ENCODE measurements at places on chromosomes 7 and 10.

- no peak for DNase-seq
Observed at GRCh38 chr10:21363731-21364104, 161.8 kb downstream of the SKIDA1 start.

DNA sequence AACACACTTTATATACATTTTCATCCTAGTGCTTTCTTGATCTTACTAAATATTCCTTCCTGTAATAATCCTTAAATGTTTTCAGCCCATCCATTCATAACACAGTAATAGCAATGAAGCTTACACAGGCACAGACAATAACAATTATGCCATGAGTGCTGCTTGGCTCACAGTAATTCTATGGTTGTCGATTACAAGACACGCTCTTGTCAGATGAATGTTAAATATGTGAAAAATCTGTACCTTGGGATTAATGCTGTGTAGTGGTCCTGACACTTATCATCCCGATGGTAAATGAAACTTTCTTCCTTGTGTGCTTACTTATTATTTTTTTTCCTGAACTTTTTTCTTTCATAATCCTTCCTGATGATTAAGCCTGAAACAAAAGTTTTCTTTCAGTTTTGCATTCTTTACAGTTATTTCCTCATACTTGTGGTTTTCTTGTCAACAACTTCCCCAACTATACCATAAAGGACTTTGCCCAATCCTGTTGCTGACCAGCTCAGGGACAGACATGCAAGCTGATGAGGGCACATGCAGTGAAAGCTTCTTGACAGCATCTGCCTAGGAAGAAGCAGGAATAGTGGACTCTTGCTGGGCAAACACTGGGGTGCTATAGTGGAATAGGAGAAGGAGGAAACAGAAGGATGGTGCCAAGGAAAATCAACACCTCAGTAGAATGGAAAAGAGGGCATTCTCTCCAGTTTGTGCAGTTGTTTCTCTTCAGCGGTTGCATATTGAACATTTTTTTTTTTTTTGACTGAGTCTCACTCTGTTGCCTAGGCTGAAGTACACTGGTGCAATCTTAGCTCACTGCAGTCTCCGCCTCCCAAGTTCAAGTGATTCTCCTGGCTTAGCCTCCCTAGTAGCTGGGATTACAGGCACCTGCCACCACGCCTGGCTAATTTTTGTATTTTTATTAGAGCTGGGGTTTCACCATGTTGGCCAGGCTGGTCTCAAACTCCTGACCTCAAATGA is 6.7 kb upstream of the MGAM2 start:
- peak; percentile 4 for DNase-seq

DNA sequence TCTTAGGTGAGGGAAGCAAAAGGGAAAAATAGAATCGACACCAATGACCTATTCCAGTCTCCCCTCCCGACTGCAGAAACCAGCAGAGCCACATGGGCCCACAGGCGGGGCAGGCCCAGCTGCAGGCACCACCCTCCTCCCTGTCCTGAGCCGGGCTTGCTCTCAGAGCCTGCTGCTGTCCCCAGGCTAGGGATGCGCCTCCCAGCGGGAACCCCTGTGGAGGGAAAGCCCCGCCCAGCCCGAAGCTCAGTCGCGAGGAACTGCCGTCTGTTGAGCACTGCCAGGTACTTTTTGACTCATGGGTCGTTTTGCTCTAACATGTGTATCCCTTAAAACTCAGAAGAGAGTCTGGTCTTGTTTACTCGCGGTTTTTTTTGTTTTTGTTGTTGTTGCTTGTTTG is 124.5 kb upstream of the RET start:
- DNase-seq = no peak

- no peak for DNase-seq
Observed at GRCh38 chr10:114221235-114221634, 17.8 kb upstream of the VWA2 start.
